ENCODE measurements at places on chromosomes 7 and 10.

DNA sequence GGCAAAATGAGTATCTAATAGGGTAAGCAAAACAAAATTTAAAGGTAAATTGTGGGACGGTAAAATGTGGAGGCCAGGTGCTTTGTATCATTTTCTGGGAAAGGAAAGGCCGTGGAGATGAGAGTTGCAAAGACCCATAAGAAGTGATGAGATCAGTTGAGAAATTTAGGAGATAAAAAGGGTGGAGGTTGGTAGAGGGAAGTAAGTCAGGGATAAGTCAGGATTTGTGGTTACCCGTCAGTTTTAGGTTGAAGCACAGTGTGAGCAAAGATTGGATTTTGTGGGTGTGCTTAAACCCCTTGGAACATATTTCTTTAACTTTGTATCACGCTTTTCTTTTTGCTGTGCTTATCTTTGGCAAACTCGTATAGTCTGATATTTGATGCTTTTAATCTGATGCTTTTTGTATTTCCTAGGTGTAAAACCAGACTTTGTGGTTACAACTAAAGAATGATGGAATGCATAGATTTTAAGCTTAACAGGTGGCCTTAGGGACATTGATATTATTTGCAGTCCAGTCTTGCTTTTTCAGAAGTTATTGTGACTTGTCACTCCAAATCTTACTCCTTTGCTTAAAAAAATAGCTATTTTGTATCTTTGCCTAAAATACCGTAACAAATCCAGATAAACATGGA, 1.2 kb downstream of the BTRC start:
- DNase-seq: no peak

DNA sequence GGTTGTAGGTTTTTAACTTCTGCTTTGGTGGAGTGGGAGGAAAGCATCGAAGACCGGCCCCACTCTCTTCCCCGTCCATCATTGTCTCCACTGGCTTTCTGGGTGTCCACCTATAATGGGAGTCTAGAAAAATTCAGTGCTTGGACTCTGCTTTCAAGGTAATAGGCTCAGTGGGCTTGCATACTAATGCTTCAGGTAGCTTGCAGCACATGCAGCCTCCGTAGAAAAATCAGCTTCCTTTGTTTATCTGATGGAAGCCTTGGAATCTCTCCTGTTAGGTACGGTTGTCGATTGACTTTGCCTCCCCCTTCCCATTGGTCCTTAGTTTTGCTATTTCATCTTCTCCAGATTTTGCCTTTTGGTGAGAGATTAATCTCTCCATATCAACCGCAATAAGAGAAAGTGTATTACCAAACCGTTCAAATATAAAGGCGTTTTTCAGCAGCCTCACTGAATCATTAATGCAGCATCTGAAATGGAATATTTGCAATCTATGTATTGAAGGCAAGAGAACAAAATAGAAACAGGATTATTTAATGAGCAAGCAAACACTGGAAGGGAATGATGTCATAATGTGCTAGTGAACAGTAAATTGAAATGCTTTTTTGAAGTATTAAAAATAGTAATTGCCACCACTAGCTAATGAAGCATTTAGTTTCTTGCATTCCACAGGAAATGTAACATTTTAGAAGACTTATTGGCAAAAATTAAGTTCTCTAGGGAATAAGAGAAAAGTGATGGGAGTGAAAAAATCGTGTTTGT, 944 bp downstream of the AVL9 start:
- no peak for DNase-seq

- DNase-seq: no peak
Observed at GRCh38 chr7:120869700-120870099, 11.8 kb upstream of the TSPAN12 start.

- no peak for DNase-seq
Observed at GRCh38 chr10:28903063-28903462, 225.7 kb downstream of the BAMBI start.

GRCh38 chr10:110792476-110793125, 79.1 kb upstream of the PDCD4 start:
- DNase-seq: no peak

GRCh38 chr10:133140417-133141143, 19.4 kb upstream of the KNDC1 start:
- DNase-seq: no peak

DNA sequence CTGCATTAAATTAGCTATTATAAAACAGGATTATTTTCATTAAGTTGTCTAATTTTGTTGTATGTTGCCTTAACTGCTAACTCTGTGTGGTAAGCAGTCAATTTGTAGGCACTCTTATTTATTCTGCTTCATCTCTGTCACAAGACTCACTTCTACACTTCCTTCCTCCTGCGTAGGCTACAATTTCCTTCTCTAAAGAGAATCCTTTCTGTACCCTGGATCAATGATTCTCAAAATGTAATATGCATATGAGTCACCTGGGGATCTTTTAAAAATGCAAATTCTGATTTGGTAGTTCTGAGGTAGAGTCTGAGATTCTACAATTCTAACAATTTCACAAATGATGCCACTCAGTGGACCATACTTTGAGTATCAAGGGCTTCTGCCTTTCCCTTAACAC, 4.4 kb upstream of the UBE2D1 start:
- no peak for DNase-seq

DNA sequence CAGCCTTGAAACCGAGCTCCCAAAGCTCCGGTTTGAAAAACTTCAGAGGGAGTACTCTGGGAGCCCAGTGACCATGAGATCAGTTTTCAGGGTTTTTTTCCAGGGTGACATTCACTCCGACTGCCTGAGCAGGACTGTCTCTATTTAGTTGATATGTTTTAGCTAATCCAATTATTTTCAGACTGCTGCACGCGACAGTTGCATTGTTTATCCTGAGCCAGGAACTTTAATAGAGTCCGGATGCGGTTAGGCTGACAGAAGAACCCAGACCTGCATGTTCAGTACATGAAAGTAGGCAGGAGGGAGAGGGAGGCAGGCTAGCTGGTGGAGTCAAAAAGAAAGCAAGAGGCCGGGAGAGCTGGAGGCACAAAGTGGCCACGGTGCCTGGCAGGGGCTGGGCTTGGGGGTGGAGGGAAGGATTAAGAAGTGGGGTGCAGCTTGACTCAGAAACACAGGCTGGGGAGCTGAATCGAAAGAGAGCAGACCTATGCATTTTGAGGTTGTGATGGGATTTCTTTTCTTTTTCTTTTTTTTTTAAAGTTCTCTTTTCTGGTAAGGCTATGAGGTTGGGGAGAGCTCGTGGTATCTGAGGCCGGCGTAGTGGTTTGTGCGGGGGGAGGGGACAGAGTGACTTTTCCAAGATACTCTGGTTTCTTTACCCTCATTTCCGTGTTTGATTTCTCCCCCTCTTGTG, 5.7 kb downstream of the GATA3 start:
- DNase-seq: peak; percentile 75

DNA sequence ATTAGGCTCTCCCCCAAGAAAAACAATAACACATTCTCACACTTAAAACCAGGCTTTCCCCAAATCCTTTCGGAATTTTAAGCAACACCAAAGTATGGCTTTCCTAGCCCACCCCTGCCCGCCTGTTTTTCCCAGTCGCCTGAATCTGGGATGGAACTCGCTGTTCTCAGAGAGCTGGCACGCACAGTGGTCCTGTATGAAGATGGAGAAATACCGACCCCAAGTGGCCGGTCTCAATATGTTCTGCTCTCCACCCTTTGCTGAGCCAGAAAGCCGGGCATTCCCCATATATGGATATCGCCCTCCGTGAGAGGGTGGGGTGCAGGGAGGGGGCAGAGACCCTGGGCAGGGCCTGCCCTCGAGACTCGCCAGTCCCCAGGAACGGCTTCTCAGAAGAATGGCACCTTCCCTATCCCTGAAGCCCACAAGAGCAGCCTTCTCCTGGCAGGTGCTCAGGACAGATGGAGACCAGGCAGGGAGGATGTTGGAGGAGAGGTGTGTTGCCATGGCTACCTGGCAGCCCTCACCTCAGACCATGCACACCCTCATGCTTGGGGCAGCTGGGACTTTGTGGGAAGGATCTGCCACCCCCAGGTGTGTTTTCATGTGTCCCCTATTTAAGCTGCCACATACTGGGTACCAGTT, 3.4 kb downstream of the TACR2 start:
- peak; percentile 51 for DNase-seq

DNA sequence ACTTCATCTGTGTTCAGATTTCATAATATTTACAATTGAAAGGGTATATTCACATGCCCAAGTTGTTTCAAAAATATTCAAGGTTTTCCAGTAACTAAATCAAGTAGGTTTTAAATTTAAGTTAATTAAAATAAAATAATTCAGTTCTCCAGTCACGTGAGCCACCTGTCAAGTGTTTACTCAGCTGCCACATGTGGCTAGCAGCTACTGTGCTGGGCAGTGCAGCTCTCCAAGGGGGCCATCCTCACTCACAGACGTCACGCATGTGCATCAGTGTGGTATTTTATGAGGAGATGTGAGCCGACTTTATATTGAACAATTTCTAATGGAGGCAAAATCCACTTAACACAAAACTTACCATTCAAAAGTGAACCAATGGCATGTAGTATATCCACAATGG, 69.7 kb upstream of the CAMK2B start:
- DNase-seq: no peak

DNA sequence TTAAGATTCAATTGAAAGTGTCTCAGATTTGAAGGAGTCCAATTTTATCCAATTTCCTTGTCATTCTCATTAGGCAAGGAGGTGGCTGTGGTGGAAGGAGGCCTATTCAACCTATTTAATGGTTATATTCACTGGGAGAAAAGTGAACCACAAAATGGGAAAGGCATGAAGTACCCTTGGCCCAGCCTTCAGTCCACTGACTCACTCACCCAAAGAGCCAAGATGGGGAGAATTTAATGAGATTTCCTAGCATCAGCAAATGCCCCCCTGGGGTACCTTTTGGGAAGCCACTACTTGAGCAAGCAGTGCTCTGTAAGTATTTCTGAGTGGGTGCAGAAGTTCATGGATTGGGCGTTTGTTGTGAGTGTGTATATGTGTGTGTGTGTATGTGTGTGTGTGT, 144.1 kb downstream of the NRP1 start:
- DNase-seq: no peak

- no peak for DNase-seq
Observed at GRCh38 chr7:8515640-8516185, 82.3 kb downstream of the NXPH1 start.
